ENCODE measurements at places on chromosomes 13 and 19.

DNA sequence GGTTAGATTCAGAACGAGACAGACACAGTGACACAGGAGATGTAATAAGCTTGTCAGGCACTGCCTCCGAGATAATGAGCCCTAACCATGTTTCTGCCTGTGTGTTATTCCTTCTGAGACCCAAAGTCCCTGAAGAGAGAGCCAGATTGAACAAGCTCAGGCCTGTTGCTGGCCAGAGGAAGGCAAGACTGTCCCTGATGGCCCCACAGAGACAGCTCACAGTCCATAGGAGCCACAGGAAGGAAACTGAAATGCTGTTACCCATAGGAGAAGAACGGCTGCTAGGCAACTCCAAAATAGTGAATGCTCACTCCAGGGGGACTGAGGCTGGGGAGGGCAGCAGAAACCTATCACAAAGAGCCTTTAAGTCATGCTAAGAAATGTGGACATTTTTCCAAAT is 31.8 kb upstream of the RFXAP start:
- DNase-seq, result no peak

- DNase-seq, result no peak
These were observed 104.9 kb downstream of the RNF17 start for GRCh38 chr13:24868874-24869273.

DNA sequence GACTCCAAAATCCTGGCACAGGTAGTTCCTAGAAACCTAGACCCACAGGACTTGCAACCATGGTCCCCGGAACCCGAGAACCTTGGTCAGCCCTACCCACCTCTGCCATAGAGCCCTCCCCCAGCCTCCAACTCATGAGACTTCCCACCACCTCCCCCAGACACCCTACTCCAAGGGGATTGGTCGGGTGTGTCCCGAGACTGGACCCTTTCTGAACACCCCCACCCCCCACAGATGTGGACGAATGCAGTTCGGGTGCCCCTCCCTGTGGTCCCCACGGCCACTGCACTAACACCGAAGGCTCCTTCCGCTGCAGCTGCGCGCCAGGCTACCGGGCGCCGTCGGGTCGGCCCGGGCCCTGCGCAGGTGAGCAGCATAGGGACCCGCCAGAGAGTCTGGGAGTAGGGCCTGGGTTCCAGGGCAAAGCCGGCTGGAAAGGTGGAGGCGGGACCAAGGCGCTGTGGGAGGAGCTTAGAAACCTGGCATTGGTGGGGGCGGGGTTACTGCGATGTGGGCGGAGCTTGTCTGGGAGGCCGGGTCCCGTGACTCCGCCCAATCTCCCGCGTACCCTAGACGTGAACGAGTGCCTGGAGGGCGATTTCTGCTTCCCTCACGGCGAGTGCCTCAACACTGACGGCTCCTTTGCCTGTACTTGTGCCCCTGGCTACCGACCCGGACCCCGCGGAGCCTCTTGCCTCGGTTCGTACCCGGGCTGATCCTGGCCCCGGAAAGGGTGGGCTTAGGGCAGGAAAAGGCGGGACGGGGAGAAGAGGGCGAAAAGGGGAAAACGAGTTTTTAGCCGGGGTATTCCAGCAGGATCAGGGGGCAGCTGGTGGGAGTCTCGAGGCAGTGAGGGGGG is 11.9 kb downstream of the LTBP4 start:
- no peak for DNase-seq

- DNase-seq, result no peak
These were observed 32.5 kb downstream of the DLEU7 start for GRCh38 chr13:50810998-50811397.

GRCh38 chr13:110010404-110011138 is 224.2 kb upstream of the IRS2 start:
- no peak for DNase-seq

DNA sequence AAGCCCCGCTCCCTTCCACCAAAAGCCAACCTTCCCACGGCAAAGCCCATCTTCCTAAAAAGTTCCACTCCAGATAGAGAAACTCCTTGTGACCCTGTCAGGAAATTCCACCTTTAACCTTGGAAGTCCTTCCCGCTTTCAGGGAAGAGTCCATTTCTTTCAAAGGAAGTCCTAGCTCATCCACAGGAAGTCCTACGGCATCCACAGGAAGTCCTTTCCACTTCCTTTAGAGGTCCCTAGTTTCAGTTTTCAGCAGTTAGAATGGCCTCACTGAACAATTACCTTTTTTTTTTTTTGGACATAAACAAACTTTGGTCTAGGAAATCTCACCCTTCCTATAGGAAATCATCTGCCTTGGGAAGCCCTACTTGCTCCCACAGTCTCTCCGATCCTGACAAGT is 31.7 kb downstream of the TRPM4 start:
- DNase-seq, result no peak

DNA sequence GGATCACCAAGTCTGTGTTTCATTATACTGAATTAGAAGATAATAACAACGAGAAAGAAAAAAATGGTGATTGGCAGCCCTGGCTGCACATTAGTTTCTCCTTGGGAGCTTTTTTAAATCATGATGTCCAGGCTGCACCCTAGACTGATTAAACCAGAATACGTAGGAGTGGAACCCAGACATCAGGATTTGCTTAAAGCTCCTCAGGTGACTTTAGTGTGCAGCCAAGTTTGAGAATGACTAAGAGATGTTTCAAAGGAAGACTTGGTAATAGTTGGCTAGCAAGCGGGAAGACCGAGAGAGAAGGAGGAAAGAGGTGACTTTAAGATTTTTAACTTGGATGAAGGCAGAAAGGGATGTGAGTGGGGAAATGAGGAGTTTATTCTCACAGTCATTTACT is 71.4 kb upstream of the SERP2 start:
- DNase-seq, result no peak

- DNase-seq, result no peak
These were observed 103.0 kb downstream of the KL start for GRCh38 chr13:33119022-33119781.

All from caudate nucleus (tissue), 63 donors.